NCI-H2171 (cell line): ENCODE measurements at places on chromosomes 12 and 14.

GRCh38 chr12:96314723-96315122 lies 85.5 kb downstream of the CDK17 start:
- no peak for DNase-seq

DNA sequence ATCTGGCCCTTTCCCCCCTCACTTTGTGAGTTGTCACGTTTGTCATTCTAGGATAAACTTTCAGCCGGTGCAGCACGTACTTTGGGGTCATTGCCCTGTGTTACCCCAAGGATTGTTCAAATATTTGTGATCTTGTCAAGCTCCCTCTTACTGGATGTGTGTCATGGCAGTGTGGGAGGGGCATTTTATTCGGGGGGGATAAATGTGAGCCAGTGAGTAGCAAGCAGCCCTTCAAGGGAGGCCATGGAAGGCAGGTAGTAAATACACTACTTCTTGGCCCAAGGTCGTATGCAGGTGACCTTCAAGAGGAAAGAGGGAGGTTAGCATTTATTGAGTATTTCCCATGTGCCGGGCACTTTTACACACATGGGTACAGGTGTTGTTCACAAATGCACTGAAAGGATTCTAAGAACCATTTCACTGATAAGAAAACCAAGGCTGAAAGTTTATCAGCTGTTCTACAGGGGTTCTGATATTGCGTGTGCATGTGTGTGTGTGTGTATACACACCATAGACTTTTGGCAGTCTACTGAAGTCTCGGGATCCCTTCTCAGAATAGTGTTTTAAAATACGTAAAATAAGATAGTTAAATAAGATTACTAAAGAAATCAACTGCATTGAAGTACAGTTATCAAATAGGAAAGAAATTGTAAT lies 410.3 kb upstream of the TBX3 start:
- no peak for DNase-seq

DNA sequence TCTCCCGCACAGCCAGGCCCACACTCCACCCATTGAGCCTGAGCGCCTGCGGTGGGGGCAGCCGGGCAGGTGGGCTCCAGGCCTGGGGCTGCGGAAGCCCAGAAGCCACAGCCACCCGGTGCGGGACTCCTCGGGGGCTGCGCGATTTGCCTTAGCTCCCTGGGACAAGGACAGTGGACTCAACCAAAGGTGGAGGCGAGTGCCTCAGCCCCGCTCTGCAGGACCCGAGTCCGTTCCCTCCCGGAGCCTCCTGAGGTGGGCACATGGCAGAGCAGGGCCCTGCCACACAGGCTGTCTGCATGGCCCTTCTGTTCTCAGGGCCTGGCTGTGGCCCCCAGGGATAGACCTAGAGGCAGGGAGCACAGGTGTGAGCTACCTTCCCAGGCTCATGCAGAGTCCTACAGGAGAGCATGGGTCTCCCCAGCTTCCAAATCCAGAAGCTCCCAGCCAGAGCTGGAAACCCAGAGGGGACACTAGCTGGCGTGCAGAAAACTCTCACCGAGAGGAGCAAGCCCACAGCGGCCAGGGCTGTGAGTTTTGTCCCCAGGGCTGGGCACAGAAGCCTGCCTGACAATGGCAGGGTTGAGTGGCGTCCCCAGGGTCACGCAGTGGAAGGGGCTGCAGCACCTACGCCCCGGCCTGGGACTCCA lies 22.2 kb upstream of the LRTM2 start:
- DNase-seq, result peak; percentile 11

DNA sequence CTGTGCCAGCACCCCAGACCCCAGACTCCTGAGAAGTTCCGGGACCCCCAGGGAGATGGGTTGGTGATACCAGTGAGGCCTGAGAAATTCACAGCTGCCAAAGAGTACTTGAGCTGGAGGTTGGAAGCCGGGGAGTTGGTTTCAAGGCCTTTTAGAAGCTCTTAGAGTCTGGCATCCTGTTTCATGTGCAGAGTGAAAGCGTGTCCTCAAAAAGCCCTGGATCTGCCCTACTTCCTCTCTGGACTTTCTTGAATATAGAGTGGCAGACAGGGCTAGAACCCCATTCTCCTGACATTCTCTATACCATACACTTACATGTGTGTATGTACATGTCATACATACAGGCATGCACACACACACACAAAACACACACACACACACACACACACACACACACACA lies 31.3 kb upstream of the PPM1A start:
- no peak for DNase-seq

DNA sequence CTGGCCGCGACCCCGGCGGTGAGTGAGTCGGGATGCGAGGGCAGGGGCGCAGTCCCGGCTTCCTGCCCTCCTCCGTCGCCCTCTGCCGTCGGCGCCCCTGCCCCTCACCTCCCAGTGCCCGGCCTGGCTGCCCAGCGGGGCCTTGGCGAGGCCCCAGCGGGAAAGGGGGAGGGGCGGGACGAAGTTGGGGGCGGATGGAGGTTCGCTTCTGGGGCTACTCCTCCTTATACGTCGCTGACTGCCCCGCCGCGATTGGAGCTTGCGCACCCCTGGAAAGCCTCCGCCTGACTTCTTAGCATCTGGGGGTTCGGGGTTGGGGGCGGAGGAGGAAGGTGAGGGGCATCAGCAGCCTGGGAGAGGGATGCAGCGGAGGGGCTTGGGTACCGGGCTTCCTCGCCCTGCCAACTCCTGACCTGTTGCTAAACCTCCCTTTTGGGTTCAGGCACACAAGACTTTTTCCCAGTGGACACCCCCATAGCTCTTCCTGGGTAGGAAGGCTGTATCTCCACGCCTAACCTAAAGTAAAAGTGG lies 406 bp downstream of the TMEM263 start:
- peak; percentile 49 for DNase-seq

- DNase-seq, result no peak
These were observed 534 bp downstream of the PPP2R3C start for GRCh38 chr14:35121026-35121886.

- no peak for DNase-seq
These were observed 843 bp upstream of the HSP90AA1 start for GRCh38 chr14:102087762-102088011.

GRCh38 chr12:15728118-15728598 lies 61.0 kb downstream of the EPS8 start:
- no peak for DNase-seq

- no peak for DNase-seq
These were observed 100.1 kb downstream of the PPP1R12A start for GRCh38 chr12:79834712-79835376.

GRCh38 chr14:87133073-87133801 lies 859.7 kb downstream of the GALC start:
- no peak for DNase-seq

- no peak for DNase-seq
These were observed 18.1 kb upstream of the NEK9 start for GRCh38 chr14:75144944-75145343.

DNA sequence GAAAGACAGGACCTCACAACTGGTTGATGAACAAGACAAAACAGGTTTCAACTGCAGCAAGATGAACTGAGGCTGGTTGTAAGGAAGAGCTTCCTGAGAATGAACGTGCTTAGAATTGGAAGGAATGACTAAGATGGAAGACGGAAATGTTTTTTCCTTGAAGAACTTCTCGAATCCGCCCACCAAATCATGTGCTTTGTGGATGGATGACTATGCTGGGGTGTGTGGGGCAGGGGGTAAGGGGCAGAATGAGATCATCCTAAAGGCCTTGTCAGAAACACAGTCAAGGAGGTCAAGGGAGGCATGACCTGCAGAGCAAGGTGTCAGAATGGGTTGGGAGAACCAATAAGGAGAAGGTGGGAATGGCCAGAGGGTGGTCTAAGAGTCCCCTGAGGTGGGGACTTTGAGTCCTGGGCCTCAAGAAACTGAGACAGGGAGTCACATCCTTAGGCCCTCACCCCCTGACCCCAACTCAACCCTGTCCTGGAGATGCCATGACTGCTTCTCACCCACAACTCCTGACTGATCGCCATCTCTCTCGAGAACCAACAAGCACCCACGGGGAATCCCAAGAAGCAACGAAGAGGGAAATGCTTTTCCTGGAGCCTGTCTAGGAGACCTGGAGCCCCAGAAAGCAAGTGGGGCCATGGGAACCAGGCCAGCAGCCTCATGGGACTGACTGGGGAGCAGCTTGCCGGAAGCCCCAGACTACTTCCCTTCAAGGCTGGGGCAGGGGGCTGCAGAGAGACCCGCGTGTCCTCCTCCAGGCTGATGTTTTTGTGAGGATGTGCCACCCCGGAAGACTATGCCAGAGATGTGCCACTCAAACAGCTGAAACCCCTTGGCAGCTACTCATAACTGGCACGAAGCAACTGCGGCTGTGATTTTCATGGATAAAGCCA lies 84.0 kb downstream of the ACTN1 start:
- DNase-seq, result no peak

- DNase-seq, result no peak
These were observed 44.7 kb upstream of the GNPNAT1 start for GRCh38 chr14:52836063-52836462.

DNA sequence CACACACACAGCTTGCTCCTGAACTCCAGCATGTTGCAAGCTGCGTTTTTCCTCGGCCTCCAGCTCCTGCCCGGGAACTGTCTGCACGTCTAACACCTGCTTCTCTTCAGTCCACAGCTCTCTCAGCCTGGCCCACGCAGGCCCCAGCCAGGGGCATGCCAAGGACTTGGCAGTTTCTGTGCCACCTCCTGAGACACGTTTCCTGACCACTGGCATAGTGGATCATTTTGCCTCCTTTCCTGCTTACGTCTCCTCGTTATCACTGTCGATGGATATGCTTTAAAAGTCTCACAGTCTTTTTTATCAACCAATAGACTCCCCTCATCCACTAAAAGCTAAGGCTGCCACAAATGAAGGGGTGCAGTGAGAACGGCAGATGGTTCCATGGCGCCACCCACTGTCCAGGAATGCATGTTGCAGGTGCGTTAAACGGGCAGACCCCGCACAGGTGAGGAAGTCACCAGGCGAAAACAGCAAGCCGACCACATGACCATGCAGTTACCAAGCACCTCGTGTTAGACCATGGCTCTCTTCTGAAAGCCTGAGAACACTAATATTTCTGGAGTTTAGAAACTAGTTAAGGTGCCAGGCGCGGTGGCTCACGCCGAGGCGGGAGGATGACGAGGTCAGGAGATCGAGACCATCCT lies 14.7 kb upstream of the TEAD4 start:
- DNase-seq, result peak; percentile 40

DNA sequence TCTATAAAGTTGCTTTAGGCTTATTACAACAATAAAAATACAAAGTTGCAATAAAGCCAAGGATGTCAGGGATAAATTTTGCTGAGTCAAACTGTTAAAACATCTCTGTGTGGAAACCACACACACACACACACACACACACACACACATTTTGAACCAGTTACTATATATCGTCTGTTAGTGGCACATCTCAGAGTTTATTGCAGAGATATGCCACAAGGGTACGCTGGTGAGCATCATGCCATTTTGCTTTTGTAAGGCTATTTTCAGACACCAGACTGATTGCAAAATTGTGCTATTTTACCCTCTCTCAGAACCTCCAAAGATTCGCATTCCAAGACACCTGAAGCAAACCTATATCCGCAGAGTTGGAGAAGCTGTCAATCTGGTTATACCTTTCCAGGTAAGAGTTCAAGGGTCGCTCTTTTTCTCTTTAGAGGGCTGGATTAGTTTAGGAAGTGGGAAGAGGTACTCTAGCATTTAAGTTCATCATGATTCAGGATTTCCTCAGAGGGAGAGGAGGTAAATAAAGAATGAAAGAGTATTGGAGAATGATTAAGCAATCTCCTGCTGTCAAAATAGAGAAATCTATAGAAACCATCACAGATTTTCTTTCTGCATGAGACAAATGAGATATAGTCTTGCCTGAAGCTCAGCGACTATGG lies 27.3 kb upstream of the CHPT1 start:
- no peak for DNase-seq

DNA sequence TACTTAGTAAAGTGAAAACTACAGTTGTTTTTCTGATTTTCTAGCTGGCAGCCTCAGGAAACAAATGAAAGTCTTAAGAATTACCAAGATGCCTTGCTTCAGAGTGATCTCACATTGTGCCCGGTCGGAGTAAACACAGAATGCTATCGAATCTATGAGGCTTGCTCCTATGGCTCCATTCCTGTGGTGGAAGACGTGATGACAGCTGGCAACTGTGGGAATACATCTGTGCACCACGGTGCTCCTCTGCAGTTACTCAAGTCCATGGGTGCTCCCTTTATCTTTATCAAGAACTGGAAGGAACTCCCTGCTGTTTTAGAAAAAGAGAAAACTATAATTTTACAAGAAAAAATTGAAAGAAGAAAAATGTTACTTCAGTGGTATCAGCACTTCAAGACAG lies 28.9 kb downstream of the RXYLT1 start:
- DNase-seq, result no peak

GRCh38 chr12:100646896-100647295 lies 73.4 kb downstream of the GAS2L3 start:
- DNase-seq, result no peak

DNA sequence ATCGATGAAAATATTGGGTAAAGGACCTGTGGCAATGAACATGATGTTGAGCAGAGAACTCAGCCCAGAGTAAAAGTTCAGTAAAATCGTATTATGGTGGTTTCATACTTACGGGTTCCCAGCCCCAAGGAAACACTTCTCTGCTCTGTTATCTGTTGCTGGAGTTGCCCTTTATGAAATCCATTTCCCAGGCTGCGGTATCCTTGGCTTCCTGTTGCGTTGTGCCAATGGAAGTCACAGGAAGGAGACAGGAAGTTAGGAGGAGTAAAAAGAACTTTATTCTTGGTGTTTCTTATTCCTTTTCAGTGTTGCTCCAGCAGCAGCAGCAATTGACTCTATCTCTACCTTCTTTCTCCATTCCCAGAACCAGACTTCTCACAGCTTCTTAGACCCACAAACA lies 965.2 kb downstream of the VRK1 start:
- DNase-seq, result no peak

- DNase-seq, result peak; percentile 58
These were observed 59.6 kb downstream of the CACNA1C start for GRCh38 chr12:2112401-2112800.

DNA sequence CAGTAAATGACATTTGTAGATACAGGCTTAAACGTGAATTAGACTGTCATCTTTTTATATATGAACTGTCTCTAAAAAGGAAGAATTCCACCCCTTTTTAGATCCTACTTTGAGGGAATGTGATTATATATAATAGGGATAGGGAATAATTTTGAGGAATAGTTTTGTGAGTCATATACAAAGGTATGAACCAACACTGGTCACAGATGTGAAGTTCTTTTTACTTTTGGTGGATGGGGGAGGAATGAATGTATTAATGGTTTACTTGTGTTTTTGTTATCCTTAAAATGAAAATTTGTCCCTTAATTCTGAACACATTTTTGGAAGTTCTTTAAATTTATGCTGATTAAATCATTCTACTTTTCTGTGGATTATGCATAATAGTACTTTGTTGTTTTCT lies 30.4 kb downstream of the FRS2 start:
- DNase-seq, result no peak
